ENCODE measurements at places on chromosomes 2 and 18.

DNA sequence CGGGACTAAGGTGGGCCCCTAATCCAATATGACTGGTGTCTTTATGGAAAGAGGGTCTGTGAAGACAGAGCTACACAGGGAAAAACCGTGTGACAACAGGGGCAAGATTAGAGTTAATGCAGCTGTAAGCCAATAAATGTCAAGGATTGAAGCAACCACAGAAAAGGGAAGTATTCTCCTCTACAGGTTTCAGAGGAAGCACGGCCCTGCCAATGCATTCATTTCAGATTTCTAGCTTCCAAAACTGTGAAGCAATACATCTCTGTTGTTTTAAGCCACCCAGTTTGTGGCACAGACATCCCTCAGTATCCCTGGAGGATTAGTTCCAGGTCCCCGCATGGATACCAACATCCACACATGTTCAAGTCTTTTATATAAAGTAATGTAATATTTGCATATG is 48.8 kb downstream of the SPP2 start:
- no peak for DNase-seq

GRCh38 chr2:67216881-67217280 is 180.3 kb upstream of the ETAA1 start:
- no peak for DNase-seq

DNA sequence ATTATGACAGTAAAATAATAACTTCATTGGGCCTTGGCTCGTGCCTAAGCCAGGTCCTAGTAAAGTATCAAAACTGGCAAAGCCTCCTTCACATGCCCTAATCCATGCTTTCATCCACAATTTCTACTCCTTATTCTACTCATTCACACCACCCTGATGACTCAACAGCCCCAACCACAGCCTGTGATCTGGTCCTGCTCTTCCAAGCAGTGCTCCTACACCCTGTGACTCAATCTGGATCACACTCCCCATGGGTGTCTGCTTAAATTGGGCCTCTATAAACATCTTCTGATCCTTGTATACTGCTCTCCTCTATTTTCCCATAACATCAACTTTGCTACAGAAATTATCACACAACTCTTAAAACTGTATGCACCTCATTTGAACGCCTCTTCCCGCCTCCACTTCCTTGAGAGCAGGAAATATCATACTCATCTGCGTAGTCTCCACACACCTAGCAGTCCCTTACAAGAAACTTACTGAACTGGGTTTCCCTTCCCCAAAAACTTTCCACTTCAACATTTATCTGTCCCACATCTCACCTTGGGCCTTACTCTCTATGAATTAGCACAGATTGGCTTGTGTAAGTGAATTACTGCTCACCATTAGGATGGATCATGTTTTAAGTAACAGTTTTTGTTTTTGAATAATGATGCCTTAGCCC is 15.9 kb downstream of the GTF3C3 start:
- no peak for DNase-seq

DNA sequence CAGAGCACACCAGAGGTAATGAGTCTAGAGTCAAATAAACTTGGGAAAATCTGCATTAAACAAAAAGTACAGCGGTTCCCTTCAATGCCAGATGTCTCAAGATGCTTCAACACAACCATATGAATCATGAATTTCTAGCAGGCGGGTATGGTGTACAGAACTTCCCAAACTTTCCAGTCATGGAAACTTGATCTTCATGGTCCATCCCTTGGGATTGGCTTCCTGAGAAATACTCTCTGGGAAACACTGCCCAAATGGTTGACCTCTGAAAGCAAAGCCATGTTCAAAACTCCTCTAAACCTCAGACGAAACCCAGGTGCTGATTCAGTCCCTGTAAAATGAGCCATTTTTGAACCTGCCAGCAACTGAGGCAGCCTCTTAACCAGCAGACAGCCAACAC is 16.4 kb upstream of the TMEM247 start:
- no peak for DNase-seq

- no peak for DNase-seq
These were observed 60.9 kb downstream of the LOXHD1 start for GRCh38 chr18:46596119-46596518.

DNA sequence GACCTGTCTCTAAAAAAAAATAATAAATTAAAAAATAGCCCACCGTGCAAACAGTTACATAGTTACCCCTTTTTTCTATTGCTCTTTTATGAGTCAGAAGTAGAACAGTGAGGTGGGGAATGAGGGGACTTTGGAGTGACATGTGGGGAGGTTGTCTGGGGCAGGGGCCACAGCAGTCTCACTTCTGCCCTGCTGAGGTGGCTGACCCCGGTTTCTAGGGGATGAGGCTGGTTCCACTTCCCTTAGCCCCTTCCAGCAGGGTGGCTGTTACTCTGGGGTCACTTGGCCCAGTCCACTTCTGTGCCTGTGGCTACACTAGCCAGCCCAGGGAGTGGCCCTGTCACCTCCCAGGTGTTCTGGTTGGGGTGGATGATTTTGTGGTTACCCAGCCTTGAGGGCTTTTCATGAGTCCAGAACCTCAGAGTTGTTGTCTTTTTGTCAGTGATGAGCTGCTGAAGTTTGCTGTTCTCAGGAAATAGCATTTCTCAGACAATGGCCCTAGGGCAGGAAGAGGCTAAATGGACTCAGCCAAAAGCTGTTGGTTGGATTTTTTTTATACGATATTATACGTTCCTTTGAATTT is 28.0 kb upstream of the SCLY start:
- no peak for DNase-seq

DNA sequence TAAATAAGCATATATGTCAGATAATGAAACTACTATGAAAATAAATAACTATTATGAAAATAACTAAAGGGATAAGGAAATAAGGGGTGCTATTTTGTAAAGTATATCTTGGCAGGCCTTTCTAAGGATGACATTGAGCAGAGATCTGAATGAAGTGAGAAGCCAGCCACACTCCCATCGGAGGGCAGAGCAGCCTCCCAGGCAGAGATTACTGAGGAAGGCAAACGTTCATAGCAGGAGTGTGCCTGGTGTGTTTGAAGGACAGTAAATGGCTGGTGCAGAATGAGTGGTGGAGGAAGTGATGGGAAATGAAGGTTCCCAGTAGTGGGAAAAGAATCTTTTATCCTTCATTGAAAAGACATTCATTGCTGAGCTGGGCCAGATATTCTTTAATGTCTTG is 62.5 kb downstream of the SPHKAP start:
- DNase-seq, result no peak

GRCh38 chr2:197207106-197207505 is 103.5 kb downstream of the ANKRD44 start:
- no peak for DNase-seq

DNA sequence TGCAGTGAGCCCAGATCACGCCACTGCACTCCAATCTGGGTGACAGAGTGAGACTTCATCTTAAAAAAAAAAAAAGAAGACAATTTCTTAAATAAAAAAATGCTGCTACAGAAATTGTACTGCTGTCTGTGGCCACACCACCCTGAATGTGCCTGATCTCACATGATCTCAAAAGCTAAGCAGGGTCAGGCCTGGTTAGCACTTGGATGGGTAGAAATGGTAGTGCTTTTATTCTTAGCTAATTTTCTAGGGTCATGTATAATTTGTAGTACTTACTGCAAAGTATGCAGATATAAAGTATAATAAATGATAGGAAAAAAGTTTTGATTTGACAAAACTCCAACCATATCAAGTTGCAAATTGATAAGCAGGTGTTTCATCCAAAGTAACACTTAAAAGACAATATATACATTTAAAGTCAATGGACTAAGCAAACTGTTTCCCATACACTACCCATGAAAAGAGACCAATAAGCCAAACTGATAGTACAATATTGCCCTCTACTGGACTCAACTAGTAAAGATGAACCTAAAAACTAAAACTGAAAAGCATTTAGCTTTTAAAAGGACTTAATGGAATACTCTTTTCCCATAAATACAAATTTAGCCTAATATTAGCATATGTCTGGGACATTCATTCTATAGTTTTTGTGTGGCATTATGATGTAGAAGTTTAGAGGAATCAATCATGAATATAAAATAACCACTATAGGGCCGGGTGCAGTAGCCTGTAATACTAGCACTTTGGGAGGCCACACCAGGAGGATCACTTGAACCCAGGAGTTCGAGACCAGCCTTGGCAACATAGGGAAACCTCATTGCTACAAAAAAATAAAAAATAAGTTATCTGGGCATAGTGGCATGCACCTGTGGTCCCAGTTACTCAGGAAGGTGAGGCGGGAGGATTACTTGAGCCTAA is 18.6 kb upstream of the PEX13 start:
- no peak for DNase-seq

DNA sequence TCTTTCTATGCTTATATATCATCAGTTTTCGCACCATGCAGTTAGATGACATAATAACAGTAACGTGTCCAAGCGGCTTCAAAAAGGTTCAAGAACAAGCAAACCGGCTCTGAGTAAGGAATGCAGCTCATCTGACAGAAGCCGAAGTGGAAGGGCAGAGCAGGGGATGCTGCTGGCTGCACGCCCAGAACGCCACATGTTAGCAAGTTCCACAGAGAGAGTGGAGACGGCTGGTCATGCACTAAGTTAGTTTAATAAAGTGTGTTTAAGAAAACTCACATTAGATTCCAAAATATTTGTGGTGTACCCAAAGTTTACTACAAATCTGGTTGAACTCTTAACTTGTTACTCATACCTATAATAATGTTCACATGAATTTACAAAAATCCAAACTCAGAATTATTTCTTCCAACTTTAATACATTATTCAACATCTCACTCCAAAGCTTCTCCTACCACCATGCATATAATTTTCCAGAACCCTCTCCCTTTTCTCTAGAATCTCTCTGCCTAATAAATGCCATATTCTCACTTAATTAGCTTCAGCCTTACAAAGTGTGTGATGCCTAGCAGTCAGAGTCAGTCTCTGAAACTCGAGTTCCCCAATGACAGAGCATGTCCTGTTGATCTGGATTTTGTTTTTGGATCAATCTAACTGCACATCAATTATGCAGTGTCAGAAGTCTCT is 170.0 kb downstream of the DNAH7 start:
- DNase-seq, result no peak

GRCh38 chr18:24656551-24657443 is 196.4 kb downstream of the HRH4 start:
- DNase-seq, result no peak

- DNase-seq, result no peak
These were observed 313.1 kb downstream of the PLCL1 start for GRCh38 chr2:198117406-198118041.

- DNase-seq, result no peak
These were observed 1.6 kb downstream of the KCNE4 start for GRCh38 chr2:223053484-223054192.

DNA sequence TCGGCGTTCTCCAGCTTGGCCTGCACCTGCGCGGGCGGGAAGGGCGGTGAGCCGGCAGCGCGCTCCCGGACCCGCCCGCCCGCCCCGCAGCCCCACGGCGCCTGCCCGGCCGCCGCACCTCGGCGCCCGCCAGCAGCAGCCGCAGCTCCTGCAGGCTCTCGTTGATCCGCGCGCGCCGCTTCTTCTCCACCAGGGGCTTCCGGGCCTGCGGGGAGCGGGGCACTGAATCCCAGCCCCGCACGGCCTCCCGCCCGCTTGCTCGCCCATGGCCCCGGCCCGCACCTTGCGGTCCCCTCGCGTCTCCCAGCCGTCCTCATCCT is 335 bp downstream of the HES6 start:
- no peak for DNase-seq

DNA sequence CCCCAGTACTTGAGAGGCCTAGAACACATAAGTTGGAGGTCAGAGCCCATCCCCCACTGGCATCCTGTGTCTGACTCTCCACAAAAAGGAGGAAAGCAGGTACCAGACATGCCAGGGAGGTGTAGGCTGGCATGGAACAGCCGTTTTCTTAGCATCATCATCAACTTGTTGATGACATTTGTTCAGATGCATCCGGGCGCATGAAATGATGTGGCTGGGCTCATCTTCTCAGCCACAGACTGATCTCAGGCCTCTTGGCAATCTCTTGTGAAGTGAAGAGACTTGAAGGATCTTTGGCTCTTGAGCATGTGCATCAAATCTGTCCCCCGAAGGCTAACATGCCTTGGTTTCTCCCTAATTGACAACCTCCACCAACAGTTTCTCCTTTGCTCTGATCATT is 243.3 kb downstream of the TSN start:
- no peak for DNase-seq

DNA sequence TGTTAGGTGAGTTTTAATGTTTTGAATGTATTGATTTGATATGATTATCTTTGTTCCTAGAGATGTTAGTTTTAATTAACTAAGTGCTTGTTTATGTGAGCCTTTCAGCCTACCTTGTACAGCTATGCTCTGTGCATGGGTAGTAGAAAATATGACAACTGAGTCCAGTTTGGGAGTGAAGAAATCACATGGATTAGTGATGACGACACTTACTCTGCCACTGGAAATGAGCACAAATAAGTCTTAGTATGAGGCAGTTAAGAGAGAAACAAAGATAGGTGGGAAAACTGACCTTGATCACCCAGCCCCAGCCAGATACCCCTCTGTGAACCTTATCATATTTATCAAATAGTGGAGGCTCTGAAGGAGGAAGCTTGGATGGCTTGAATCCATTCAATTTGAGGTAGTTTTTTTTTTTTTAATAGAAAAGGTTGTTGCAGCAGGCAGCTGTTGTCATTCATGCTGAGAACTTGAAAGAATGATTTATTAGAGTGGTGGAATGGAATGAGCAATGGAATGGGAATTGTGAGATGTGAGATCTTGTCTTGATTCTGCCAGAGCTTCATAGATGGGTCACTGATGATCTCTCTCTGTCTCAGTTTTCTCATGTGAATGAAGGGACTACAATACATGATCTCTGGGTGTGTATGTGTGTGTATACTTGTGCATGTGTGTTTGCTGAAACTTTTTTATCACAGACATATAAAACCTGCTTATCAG is 96.4 kb downstream of the MAP3K20 start:
- no peak for DNase-seq

GRCh38 chr18:38887671-38888020 is 1322.0 kb upstream of the CELF4 start:
- DNase-seq, result no peak

- no peak for DNase-seq
These were observed 108.4 kb downstream of the PRELID3A start for GRCh38 chr18:12516049-12516630.

- no peak for DNase-seq
These were observed 463.7 kb downstream of the CDH2 start for GRCh38 chr18:27713037-27713737.

DNA sequence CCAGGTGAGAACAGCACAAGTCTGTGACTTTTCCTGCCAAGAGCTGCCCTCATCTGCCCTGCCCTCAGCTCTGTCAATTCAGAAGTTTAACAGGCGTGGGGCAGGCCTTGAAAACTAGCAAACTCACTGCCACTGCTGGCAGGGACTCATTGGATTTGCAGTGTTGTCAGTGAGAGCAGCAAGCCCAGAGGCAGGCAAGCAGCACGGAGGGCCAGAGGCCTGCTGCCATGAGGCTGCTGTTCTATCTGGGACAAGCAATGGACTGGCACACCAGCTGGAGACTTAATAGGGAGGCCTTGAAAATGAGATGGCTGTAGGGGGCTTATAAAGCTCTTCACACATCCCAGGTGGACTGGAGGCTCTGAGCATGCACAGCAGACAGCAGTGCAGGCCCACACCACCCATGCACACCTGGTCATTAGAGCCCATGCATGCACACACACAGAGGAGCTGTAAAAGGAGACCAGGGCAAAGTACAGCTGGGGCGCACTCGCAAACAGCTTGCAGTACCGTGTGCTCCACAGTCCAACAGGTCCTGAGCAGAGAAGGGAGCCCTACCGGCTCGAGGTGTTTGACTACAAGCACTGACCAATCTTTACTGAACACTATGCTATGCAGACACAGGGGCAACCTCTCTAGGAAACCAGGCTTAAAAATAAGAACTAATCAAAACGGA is 28.7 kb downstream of the MGAT4A start:
- no peak for DNase-seq

Measured in cortex of kidney (tissue), 1 donor.